H1 (cell line): ENCODE measurements at places on chromosomes 1 and 21.
A peak's percentile ranks its signal among the peaks of the same experiment; 100 is the strongest.

DNA sequence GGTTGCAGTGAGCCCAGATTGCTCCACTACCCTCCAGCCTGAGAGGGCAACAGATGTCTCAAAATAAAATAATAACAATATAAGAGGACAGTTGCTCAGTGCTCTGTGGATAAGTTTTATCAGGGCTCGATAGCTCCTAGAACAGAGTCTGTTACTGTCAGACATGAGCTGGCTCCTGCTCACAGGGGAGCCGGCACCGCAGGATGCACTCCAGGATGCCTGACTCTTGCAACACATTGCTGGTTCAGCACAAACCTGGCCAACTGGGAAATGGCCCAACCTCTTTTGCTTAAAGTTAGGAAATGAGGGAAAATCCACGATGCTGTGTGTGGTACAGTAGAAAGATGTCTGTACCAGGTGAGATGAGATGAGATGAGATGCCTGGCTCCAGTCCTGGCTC lies 5.8 kb upstream of the CTSE start:
- H3K36me3 ChIP-seq, result no peaks in the 10 kb centered on the region
- no peak overlapping the region for H3K27ac ChIP-seq
- no peak for DNase-seq
- H3K4me1 ChIP-seq, result peaks cover 3% of the 10 kb centered on the region; the same call in 1 of the 2 replicates
- no peaks in the 10 kb centered on the region for H3K27me3 ChIP-seq
- H3K4me3 ChIP-seq, result no peak overlapping the region

- H3K27me3 ChIP-seq, result no peaks in the 10 kb centered on the region; the same call in none of the 2 replicates
- H3K27ac ChIP-seq, result no peak overlapping the region
- no peak overlapping the region for H3K4me3 ChIP-seq
- DNase-seq, result peak; percentile 75
These were observed 74.8 kb downstream of the CASZ1 start for GRCh38 chr1:10721381-10722321.

DNA sequence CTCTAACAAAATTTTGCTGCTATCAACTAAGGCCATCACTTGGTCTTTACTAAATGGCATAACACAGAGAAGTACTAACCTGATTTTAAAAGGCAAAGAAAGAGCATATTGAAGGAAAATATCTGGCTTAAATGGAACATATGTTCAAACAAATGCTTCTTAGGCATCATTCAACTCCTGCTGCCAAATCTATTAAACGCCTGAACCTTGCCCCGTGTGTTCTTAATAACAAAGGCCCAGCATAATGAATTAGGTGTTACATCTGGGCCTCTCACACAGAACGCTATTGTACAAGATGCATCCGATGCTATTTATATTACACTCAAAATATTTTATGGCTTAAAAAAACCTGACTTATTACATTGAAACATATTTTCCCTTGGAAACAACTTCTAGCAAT lies 48.4 kb downstream of the B3GALNT2 start:
- H3K36me3 ChIP-seq, result peaks cover 23% of the 10 kb centered on the region
- no peaks in the 10 kb centered on the region for H3K27me3 ChIP-seq
- H3K4me1 ChIP-seq, result no peaks in the 10 kb centered on the region

DNA sequence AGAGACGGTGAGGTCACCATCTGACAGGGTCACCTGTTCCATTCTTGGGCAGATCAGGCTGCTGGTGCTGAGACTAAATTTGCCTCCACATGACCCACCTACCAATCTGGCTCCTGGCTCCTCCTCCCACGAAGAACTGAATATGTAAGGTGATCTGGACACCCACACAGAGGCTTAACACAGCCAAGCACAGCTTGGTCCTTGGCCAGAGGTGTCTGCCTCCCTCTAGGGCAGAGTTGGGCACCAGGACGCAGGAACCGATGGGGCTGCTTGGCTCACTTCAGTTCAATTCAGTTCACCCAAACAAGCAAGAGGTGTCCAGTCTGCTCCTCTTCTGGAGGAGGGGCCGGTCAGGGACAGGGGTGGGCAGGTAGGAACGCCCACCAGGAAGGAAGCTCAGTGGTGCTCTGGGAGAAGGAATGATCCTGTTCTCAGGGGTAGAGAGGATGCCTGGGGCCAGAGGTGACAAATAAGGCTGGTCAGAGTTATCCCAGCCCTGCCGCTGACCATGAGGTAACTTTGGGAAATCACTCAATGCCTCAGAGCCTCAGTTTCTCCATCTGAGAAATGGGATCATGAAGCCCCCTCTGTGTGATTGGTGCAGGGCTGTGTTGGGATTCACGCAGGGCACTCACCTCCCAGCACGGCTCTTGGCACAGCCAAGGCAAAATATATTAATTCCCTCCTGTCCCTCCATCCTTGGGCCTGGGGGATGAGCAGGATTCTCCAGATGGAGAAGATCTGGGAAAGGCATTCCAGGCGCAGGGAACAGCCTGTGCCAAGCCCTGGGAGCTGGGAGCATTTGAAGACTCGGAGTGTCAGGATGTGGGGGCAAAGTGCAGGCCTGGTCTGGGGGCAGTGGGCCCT lies 284.5 kb downstream of the PTPRU start:
- no peaks in the 10 kb centered on the region for H3K27me3 ChIP-seq
- no peaks in the 10 kb centered on the region for H3K36me3 ChIP-seq
- DNase-seq, result no peak
- no peak overlapping the region for H3K27ac ChIP-seq
